Activated gamma-delta T cell treated with anti-CD3 and anti-CD28 coated beads, Interleukin-2, amount 50 U/mL, for 16 hours (primary cell): ENCODE measurements at places on chromosomes 2 and 18.

DNA sequence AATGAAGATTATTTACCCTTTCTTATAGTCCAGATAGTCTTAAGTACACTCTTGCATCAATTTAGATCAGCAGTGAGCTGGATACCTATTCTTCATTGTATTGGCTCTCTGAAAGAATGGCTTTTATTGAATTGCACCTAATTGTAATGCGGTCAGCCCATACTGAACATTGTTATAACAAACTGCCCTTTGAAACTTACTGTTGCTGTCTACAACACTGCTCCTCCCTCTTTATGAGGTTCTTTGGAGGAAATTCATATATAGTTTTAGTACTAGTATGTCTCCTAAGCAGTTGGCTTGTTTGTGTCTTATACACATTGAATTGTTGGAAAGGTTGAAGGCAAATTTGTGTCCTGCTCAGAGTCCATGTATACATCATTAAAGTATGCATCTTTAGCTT lies 66.5 kb upstream of the UGP2 start:
- DNase-seq: no peak

DNA sequence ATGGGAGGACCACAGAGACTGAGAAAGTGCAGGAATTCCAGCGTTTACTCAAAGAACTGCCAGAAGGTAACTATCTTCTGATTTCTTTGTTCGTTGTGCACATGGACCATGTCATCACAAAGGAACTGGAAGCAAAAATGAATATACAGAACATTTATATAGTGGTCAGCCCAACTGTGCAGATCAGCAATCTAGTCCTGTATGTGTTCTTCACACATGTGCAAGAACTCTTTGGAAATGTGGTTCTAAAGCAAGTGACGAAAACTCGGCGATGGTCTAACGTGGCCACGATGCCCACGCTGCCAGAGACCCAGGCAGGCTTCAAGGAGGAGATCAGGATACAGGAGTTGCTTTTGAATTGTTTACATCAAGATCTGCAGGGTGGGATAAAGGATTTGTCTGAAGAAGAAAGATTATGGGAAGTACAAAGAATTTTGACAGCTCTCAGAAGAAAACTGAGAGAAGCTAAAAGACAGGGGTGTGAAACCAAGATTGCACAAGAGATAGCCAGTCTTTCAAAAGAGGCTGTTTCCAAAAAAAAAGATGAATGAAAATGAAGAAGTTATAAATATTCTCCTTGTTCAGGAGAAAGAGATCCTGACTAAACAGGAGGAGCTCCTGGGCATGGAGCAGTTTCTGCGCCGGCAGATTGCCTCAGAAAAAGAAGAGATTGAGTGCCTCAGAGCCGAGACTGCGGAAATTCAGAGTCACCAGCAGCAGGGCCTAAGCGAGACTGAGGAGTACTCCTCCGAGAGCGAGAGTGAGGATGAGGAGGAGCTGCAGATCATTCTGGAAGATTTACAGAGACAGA lies 8.3 kb upstream of the CHST10 start:
- no peak for DNase-seq

- DNase-seq: no peak
Observed at GRCh38 chr2:224034017-224034416, 5.1 kb downstream of the SERPINE2 start.

GRCh38 chr2:240179941-240180666 lies 39.6 kb upstream of the OTOS start:
- DNase-seq: no peak

DNA sequence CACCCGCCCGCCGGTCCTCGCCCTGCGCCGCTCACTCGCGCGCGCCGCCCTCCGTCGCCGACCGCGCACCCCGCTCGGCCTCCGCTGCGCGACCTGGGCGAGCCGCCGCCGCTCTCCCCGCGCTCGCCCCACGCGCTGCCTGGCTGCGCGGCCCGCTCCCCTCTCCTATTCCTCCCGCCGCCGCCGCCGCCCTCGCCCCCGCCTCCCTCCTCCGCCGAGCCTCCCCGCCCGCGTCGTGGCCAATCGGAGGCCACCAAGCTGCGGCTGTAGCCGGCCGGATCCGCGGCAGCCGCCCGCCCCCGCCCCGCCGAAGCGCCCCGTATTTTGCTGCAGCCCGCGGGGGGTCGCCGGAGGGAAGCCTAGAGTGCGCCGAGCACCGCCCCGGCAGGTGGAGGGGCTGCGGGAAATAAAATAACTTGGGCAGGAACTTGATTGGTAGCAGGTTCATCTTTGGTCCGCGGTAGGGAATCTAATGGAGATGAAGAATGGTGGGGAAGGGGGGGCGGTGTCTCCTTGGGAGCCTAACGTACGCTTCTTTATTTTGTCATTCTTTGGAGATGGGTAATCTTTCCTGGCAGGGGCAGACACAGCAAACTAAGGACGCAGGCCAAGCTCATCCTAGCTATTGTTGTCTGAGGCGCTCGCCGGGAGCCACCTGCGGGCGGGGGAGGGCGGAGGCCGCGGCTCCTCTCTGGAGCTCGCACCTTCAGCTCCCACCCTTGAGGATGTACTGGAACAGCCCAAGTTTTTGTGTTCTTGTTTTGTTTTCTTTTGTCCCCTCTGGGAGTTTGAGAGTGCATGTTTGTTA lies 1.1 kb upstream of the CDH2 start:
- DNase-seq: no peak

DNA sequence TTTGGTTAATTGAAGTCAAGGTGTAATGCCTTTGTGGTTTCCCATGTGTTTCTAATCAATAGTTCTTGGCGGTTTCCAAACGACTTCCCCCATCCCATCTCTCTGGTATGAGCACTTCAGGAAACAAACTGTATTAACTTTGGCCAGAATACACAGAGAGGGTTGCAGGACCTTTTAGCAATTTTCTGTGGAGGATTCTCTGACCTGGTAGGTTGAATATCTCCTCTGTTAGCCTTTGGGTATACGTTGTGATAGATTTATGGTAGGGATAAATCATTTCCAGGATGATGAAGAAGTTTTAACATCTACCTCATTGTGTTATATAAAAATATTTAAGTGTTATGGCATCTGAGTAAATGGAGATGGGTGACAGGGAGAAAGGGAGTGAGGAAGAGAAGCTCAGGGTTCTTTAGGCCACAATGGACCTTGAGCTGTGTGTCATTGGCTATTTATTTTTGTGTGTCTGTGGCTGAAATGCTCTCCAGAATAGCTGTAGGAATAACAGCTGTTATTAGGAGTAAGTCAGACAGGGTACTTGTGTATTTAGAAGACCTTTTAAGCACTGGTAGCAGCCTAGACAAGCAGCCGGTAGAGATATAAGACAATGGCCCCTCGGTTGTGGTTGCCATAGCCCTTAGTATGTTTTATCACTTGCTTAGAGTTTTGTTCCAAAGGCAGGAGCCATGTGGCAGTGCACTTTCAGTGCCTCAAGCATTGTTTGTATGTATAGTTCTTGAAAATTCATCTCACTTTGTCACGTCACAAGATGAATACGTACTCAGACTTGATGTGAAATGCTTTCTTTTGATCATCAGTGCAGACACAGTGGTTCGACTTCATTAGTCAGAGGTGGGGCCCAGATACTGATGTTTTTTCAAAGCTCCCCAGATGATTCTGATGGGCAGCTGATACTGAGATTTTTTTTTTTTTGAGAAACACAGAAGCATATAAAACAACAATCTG lies 91.1 kb downstream of the FMNL2 start:
- DNase-seq: no peak

DNA sequence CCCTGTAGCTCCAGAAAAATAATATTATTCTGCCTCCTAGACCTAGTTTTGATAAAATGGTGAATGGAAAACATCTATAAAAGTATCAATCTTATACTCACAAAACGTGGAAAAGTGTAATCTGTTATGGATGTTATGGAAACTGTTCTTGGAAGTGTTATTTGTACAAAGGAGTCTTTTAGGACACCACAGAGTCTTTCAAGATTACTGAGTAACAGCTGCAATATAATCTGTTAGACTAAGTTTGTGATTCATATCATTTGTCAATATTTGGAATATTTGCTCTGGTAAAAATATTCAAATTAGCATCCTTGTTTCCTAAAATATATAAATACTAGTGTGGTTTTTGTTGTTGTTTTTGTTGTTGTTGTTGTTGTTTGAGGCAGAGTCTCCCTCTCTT lies 87.9 kb downstream of the RAD51AP2 start:
- DNase-seq: no peak

DNA sequence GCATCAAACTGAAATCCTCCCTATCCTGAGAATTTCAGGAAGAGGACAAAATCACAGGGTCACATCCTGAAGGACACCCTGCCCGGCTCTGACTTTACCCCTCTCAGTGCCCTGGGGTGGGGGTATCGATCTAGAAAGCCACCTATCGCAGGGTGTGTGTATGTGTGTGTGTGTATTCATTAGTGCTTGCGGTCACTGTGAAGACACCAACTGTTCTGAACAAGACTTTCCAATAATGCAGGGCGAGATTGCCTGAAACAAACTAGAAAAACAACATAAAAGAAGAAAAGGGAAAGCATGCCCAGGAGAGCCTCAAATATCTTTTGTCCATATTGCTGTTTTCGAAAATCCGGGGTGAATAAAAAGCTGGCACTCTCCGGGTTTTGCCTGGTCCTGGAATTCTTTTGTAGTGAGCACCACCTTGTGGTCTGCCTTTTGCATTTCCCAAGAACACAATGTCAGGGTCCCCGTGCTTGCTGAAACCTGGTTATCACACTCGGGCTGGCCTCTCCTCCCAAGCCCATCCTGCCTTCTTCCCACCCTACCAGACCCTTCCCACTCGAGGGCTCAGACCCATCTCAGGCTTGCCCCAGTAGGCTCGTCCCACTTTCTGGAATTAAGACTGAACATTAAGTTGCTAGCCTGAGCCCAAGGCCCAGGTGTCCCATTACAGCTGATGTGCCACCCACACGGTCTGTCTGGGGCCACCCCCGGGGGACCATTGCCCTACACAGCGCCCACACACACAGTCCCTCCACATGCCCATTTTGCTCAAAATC lies 25.0 kb upstream of the COPS8 start:
- no peak for DNase-seq

DNA sequence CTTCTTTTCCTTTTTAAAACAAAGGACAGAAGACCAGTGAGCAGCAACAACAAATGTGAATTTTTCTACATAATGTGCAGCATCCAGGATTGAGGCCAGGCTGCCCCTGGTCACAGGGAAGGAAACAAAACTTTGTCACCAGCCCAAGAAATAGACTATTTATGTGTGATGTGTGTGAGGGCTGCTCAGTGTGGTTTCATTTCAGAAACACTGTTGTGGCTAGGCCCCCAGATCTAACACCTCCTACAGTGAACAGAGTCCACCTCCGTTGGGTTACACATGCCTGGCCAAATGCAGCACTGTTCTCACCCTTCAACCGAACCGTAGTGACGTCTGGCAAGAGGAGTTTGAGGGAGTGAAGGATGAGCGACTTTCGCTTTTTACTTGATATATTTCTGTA lies 146.3 kb upstream of the RIOK3 start:
- DNase-seq: peak; percentile 17

- DNase-seq: no peak
Observed at GRCh38 chr2:196742685-196743084, 56.8 kb downstream of the GTF3C3 start.

DNA sequence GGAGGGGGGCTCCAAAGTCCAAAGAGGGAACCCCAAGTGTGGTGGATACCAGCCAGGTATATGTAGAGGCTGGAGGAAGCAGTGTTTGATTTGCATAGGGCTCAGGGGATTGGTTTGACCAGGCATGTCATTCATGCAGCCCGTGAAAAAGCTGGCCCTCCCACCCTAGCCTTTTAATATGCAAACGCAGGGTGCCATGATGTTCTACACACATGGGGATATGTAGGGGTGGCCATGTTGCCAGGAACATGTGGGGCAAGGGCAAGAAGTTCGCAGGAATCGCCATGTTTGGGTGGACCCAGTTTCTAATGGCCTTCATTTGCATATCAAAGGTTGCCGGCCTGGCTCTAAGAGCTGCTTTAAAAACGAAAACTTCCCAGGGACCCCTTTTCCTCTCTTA lies 33.6 kb downstream of the B3GNT7 start:
- no peak for DNase-seq

DNA sequence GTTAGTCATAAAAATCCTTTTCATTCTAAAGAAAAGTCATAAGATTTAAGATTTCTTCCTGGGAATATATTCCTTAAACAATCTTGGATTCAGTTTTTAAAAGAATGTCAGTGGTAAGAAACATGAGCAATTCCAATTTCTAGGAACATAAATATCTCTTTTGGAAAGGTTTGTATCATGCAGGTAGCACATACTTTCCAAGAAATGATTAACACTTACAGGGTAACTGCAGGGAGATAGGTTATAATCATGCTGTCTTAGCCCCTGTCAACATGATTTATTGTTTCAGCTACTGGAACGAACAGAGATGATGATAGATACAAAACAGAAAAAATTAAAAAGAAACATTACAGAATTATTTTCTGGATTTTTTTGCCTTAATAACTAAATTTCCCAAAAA lies 1537.7 kb downstream of the LRP1B start:
- DNase-seq: no peak

DNA sequence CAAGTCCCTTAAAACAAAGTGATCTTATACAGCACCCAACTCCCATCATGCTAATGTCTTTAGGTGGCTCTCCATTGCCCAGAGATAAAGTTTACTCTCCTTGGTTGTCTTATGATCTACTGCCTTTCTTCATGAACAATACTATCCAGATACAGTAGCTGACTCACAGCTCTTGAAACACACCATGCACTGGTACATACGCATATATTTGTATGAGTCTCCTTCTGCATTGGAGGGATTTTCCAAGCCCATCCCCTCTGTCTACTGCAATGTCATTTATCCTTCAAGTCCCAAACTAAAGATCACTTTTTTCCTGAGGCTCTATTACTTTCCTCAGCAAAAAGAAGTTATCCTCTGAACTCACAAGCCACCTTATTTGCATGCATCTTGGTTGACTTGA lies 84.7 kb upstream of the LRATD1 start:
- DNase-seq: no peak

DNA sequence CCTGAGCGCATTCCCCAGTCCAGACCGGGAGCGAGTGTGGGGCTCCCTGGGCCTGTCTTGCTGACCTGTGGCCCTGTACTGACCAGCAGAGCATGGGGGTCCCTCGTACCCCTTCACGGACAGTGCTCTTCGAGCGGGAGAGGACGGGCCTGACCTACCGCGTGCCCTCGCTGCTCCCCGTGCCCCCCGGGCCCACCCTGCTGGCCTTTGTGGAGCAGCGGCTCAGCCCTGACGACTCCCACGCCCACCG lies 5.3 kb downstream of the NEU4 start:
- no peak for DNase-seq

DNA sequence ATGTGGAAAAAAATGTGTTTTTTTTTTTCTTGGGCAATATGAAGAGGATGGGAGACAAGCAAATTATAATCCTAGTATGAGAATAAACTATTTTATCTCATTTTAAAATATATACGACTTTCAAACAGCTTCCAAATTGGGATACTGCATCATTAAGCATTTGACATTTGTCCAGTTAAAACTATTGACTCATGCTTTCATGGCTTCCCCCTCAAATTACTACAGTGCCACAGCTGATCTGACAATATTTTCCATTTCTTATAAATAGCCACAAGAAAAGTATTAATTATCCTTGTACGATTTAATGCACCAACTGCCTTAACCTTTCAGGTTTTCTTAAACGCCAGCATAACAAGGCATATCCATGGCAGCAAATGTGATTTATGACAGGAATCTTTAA lies 1134.8 kb upstream of the ZEB2 start:
- no peak for DNase-seq
